HT1080 (cell line): ENCODE measurements at places on chromosomes 16 and 17.

GRCh38 chr17:77640252-77640651 is 318.3 kb upstream of the TNRC6C start:
- DNase-seq, result no peak

DNA sequence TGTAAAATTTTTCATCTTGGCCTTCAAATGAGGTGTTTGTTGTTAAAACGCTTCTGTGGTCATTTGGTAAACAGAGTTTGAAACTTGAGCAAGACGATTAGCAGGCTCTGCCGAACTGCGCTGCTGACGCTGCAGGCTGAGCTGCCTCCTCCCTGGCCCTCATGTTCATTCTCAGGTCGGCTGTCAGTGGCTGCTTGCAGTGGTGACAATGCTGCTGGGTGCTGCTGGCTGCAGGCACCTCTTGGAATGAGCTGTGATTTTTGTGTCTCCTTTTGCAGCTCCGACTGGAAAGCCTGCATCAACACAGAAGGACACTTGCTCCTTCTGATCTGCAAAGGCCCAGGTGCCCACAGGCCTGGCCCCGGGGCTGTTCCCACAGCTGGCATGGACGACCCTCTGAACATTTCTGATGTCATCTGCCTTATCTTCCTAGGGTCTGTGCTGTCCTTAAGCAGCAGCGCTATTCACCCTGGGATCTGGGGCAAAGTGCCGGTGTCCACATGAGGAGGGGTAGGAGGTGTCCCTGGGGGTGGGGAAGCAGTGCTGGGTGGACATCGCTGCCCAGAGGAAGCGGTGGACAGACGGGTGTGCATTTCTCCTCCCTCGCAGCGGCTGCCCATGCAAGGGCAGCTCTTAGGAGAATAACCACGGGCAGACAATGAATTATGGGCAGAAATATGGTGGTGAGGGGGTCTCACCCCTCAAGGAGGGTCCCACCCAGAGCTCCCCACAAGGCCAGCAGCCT is 23.1 kb upstream of the OSGIN1 start:
- DNase-seq, result no peak

DNA sequence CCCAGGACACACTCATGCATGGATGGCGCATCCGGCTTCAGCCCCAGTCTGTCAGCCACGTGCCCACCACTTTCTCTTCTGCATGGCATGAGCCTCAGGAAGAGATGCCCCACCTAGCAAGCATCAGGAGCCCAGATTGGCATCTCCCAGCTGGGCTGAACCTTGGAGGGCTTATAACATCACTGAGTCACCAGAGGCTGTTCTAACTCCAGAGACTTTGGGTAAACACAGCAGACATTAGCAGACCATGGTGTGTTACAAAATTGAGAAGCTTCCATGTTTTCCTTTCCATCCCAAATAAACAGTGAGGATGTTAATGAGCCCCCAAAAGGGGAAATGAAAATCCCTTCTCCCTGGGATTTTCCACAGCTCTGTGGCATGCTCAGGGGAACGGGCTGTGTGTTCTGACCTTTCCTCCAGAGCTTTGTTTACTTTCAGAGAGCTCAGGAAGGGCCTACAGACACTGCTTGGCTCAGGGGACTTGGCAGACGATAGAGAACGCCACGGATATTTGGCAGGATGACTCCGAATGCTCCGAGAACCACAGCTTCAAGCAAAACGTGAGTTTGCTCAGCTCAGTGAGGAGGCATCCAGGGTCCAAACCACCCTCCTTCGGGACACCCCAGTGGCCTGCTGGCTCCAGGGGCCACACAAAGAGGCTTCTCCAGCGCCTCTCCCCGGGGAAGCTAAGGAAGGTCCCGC is 16.5 kb downstream of the GLP2R start:
- DNase-seq, result peak; percentile 55

DNA sequence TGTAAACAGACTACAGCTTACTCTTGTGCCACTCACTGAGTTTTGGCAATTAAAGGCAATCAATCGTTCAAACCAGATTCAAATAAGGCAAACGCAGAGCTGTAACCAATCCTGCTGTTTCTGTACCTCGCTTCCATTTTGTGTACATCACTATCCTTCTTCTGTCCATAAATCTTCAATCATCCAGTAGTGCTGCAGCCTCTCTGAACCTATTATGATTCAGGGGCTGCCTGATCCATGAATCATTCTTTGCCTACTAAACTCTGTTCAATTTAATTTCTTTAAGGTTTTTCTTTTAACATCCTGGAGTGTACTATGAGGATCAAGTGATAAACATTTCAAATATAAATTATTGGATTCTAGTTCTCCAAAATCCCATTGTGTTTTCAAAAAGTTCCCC is 93.9 kb downstream of the CEP112 start:
- peak; percentile 14 for DNase-seq

- DNase-seq, result peak; percentile 10
These were observed 199.8 kb upstream of the WSCD1 start for GRCh38 chr17:5870231-5870953.

- peak; percentile 52 for DNase-seq
These were observed 2.9 kb downstream of the RNASEK start for GRCh38 chr17:7014995-7015958.

DNA sequence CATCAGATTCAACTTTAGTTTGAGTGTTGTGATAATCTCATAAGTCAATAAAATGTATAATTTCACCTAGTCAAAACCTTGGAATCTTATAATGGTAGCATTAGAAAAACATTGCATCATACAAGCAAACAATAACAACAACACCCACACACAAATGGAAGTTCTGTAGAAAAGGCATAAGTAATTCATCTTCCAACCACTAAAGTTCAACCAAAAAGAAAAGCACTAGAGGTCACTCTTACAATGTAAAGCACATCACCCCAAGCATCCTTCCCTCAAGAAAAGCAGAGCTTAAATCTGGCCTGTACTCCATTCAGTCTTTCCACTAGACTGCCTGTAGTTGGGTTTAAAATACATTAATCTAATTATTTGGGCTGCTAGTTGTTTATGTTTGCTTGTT is 1.8 kb downstream of the CNTNAP4 start:
- DNase-seq, result peak; percentile 4

GRCh38 chr16:71425746-71426068 is 16.1 kb downstream of the TLE7 start:
- no peak for DNase-seq

DNA sequence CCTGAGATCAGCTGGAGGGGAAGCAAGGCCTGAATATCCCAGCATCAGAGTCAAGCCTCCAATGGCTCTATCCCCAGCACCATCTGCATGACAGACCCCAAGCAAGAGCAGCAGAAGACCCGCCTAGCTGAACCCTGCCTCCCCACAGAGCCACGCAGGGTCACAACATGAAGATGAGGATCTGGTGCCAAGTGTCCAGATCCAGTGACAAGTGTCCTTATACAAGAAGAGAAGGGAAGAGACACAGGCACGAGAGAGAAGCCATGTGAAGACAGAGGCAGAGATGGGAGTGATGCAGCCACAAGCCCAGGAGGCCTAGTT is 28.9 kb downstream of the TNFRSF13B start:
- no peak for DNase-seq

- peak; percentile 95 for DNase-seq
These were observed 135.4 kb upstream of the CHMP6 start for GRCh38 chr17:80855948-80856862.

GRCh38 chr16:28873543-28874201 is 4.6 kb upstream of the ATP2A1 start:
- DNase-seq, result no peak

DNA sequence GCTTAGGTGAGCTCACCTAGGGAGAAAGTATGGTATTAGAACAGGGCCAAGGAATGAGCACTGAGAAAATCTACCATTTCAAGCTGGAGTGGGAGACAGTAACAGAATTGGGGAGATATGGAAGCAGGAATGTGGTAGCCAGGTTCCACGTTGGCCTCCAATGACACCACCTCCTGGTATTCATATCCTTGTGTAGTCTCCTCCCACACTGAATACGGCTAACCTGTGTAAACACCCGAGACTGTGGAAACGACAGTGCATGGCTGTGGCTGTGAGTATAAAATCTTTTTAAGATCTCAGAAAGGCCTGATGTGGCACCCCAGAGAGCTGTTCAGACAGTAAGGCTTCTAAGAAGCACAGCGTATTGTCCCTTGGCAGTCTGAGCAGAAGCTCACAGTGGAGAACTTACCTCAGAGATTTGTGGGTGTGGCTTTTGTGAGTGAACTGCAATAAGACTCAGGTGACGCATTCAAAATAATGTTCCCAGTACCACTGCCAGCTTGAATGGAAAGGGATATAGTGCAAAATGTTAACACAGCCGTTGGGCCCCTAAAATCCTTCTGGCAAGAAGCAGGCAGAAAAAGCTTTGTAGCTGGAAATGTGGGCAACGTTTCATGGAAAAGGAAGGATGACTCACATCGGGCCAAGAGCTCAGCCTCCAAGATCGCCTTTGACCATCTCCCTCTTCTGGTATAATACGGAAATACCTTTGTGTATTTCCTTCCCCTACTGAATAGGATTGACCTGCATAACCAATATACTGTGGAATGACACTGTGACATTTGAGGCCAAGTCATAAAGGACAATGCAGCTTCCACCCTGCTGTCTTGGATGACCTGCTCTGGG is 14.4 kb downstream of the SDR42E1 start:
- peak; percentile 84 for DNase-seq

DNA sequence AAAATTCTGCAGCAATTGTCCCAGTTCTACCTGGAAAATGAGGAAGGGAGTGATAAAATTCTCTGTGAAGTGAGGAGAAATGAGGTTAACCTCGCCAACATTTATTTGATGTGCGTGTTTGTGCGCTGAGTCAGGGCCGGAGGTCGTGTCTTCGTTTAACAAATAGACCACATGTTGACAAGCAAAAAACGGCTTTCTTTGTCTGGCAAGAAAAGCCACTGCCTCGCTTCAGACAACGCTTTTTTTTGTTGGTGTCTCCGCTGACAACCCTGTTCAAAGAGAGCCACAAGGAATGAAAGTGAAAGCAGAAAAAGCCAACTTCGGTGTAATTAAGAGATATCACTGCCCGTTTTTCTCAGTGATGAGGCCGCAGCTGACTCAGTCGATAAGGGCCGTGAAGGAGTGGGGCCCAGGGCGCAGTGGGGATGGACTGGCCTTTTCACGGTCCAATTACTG is 510.6 kb downstream of the CDH13 start:
- peak; percentile 90 for DNase-seq

DNA sequence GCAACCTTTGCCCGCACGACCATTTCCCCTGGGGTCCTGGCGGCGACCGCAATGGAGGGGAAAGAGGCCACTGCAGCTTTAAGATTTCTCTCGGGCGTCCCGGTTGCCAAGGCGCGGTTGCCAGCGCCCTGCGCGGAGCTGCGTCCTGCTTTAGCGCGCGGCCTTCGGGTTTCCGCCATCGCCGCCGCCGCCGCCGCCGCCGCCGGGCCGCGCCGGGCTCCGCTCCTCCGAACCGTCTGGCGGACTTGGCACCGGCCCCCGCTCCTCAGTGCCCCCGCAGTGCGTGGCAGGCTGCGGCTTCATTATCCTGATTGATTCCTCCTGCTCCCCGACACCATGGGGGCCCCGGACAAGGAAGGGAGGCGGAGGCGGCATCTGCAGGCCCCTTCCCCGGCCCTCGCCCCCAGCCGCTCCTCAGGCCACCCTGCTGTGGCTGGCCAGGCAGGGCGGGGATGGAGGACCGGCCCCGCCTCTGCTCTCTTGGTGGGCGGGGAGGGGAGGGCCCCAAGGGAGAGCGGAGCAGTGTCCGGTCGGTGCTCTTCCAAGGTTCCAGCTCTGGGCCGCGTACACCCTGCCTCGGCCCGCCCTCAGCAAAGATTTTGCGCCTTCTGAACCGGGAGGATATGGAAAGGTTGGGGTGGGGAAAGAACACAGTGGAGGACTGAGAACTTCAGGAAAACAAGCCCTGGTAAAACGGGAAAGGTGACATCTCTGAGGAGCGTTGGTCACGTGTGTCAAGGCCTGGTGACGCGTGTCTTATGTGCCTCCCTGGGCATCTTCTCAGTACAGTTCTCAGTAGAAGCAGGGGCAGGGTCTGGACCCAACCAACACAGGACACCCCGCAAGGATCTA is 34.0 kb downstream of the NEUROD2 start:
- peak; percentile 60 for DNase-seq

- DNase-seq, result no peak
These were observed 30.9 kb upstream of the CES5A start for GRCh38 chr16:55906123-55906522.

DNA sequence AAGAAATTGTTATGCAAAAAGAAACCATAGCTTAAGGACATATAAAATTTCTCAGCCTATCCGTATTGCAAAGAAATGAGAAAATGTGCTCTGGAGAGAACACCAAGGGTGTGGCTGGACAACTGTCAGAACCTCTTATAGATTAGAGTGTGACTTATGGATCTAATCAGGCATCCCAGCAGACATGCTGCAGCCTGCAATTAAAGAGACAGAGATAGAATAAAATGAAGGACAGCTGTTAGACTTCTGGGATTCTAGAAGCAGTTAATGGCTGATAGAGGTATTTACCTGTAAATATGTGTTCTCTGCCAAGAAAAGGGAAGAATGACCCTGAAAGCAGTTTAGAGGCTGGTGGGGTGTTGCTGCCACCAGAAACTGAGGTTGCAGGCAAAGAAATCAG is 160.1 kb upstream of the KIF2B start:
- no peak for DNase-seq

- no peak for DNase-seq
These were observed 121.3 kb upstream of the GOT2 start for GRCh38 chr16:58855291-58855863.

- no peak for DNase-seq
These were observed 106.4 kb downstream of the GNAO1 start for GRCh38 chr16:56297684-56298083.

DNA sequence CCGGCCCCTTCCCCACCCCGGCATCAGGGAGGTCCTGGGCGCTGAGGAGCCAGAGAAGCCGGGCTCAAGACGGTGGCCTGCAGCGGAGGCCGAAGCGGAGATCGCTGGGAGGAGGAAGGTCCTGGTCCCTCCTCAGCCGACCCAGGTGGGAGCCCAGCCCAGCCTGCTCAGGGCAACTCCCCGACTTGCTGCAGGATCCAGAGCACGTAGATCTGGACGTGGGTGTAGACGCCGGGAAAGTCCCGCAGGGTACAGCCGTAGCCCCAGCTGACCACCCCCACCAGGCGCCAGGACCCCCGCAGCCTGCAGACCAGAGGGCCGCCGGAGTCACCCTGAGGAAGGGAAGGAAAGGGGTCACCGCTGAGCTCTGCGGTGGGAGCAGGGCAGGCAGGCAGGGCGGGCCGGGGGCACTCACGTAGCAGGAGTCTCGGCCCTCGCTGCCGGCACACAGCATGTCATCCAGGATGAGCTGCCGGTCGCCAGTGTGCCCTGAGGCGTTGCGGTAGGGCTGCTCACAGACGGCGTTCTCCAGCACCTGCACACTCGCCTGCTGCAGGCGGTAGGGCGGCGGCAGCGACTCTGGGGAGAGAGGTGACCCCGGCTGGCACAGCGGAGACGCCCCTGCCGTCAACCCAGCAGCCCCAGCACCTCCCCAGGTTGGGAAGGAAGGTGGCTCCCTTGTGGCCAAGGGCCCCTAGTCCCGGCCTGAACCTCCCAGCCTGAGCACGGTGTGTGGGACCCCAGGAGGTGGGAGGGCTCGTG is 5.4 kb downstream of the TPSD1 start:
- no peak for DNase-seq

DNA sequence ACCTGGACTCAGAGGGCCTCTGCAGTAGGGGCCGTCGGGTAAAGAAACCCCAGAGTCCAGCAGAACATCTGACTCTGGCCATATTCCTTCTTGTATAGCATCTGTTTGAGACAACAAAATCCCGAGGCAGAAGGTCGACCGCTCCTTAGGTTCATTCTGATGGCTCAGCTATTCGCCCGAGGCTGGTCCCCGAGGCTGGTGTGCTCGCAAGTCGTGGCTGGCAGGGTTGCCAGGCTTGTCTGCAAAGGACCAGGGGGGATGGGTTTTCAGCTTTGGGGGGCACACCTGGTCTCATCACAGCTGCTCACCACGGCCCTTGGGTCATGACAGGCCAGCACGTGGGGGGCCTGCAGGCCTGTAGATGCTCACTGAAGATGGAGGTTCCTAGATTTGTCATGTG is 119.1 kb downstream of the BANP start:
- no peak for DNase-seq

GRCh38 chr17:51319186-51319585 is 58.8 kb downstream of the UTP18 start:
- DNase-seq, result no peak
